Stimulated activated CD4-positive, alpha-beta T cell treated with anti-CD3 and anti-CD28 coated beads, Interleukin-15, amount 100 ng/mL, for 48 hours (primary cell): ENCODE measurements at places on chromosomes 3 and 15.

DNA sequence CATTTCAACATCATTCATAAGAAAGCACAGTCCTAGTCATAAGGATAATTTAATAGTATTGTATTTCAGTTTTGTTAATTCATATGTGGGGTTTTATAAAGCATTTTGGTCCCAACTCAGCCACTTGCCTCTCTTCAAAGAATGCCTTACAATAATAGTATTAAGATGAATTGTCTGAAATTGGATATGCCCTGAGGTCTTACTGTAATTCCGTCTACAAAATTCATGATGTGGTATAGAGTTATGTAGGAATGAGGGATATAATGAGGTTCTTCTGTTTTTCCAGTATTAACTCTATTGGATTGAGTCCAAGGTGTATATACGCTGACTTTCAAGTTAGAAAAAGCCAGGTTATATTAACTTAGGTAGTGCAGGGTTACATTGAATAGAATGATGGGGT is 177.0 kb downstream of the GOLIM4 start:
- no peak for DNase-seq

DNA sequence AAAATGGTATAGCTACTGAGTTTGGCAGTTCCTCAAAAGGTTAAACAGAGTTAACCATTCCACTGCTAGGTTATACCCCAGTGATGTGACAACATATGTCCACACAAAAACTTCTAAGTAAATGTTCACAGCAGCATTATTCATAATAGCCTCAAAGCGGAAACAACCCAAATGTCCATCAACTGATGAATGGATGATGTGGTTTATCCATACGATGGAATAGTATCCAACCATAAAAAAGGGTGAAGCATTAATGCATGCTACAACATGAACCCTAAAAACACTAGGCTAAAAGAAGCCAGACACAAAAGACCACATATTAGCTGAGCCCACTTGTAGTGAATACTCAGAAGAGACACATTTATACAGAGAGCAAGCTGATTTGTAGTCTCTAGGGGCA is 9.0 kb downstream of the XXYLT1 start:
- DNase-seq, result no peak

DNA sequence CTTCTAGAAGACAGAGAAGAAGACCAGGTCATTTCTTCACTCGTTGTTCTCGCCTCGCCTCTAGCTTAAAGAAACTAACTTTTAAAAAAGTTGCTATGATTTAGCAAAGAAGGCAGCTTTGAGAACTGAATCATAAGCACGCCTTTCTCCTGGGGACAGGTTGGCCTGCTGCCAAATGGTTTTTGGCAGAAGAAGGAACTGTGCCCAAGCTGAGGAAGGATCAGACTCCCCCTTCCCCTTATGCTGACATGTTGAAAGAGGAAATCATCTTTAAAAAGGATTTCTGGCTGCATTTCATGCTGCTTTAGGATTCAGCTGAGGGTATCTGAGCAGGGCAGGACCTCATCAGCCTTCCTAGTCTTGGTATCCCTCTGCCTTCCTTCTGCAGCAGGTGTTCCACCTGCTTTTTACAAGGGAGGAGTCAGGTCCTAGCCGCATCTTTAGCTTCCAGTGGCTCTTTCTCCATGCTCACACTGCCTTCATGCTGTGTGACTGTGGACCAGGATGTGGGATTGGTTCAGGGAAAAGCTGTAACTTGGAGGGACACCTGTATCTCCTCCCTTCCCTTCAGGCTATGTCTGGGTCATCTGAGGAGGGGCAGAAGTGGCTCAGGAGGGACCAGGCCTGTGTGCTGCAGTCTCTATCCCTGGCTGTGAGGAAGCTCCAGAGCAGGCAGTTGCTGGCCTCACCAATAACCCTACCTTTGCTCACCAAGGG is 34.1 kb upstream of the HACD2 start:
- DNase-seq, result no peak

DNA sequence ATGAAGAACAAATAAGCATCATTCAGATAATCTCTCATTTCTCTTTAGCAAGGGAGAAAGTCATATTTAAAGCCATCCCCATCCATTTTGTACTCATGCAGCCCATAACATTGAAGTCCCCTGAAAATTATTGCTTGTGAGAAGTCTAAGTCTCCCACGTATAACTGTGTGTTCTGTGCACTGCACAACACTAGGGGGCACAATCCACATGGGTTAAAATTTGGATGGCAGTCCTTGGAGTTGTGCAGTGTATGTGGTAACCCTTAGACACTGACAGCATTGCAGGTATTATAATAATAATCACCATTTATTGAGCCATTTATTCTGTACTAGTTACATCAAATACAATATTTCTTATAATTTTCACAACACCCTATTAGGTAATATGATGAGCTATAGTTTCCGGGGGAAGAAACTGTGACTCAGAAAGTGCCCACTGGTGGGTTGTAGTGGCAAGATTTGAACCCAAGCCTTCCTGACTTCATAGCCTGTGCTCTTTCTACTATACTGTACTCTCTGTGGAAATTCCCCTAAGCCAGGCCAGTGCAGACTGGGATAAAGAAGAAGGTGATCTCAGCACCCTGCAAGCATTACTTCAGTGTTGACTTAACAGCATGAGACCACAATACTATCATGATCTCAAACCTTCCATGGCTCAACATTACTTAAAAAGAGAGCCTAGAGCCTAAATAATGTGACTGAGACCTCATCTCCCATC is 15.7 kb downstream of the KCNAB1 start:
- DNase-seq, result no peak

GRCh38 chr3:126266291-126266840 is 86.0 kb upstream of the ALDH1L1 start:
- DNase-seq, result no peak

GRCh38 chr15:22888120-22888859 is 49.8 kb downstream of the NIPA2 start:
- no peak for DNase-seq

DNA sequence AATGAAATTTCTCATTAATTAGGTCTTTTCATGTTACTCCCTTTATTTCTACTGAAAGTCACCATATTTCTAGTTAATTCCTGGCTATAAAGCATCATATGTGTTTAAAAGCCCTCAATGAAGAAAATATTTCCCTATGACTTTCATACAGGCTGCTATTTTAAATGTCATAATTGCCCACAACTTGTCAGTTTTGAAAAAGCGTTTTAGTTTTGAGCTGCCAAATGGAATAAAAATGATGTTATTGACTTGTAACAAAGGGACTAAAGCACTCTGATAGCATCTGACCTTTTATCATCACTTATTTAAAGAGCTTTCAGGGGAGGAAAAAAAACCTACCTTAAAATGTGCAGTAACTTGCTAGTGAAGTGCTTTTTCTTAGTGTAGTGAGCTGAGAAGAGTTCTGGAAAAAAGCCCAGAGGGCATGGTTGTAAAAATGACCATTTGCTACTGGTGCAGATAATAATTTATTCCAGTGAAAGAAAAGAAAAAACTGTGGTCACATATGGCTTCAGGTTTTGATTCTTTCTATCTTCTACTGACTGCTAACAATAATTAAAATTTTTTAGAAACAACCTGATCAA is 877.2 kb downstream of the CADM2 start:
- DNase-seq, result no peak

GRCh38 chr3:120597445-120598049 is 1.4 kb downstream of the NDUFB4 start:
- DNase-seq, result no peak

DNA sequence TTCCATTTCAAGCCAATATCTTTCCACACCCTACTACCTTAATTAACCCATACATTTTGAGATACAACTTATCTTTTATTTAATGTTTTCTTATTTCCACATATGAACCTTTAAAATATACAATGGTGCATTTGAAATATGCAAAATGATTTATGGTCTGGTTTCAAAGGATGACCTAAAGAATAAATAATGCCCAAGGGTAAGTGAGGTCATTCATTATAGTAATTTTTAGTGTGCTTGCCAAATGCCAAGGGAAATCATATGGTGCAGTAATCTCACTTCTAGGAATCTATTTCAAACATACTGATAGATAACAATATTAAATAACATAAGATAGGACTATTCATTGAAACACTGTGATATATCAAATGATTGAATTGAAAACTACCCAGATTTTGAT is 1055.4 kb downstream of the AGBL1 start:
- no peak for DNase-seq

- DNase-seq, result no peak
Observed at GRCh38 chr3:72380711-72381493, 467.3 kb downstream of the SHQ1 start.

DNA sequence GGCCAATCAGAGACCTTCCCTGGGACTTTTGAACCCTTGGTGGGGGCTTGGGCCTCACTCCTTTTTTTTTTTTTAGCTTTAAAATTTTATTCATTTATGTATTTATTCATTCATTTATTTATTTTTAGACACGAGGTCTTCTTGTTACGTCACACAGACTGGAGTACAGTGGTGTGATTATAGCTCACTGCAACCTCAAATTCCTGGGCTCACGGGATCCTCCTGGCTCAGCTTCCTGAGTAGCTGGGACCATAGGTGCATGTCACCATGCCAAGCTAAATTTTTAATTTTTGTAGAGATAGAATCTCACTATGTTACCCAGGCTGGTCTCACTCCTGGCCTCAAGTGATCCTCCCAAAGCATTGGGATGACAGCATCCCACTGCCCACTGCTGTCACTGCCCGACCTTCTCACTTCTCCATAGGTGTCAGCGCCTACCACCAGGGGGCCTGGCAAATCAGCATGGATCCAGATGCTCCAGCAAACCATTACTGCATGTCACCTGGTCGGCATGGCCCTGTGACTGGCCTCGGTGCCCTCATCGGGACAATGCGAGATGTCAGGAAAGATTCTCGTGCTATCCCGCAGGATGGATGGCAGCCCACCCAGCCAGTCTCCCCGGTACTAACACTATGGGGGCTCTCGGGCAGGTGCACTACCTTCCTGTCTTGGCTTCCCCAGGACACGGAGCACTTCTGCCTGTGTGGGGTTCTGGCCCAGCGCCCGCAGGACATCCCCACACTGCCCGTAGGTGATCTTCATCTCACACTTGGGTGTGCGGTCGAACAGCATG is 3.0 kb downstream of the MYL3 start:
- no peak for DNase-seq
